A549 (cell line): ENCODE measurements at places on chromosomes 7 and 10.
A peak's percentile ranks its signal among the peaks of the same experiment; 100 is the strongest.

DNA sequence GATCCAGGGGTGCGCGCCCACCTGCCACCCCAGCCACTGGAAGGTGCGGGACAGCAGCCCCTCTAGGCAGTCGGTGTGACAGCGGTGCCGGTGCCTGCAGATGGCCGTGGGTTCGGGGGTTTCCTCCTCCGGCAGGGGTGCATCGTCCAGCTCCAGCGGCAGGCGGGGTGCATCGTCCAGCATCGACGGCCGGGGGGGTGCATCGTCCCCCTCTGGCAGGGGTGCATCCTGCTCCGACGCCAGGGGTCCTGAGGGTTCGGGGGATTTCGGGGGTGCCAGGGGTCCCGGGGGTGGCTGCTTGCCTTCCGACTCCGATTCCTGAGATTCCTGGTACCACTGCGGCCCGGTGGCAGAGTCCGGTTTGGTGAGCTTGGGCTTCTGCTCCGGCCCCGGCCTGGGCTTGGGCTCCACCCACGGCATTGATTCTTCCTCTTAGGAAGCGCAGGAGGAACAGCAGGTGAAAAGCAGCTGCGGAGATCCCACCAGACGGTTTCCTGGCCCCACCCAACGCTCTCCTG is 90.2 kb upstream of the RAB18 start:
- DNase-seq = no peak

DNA sequence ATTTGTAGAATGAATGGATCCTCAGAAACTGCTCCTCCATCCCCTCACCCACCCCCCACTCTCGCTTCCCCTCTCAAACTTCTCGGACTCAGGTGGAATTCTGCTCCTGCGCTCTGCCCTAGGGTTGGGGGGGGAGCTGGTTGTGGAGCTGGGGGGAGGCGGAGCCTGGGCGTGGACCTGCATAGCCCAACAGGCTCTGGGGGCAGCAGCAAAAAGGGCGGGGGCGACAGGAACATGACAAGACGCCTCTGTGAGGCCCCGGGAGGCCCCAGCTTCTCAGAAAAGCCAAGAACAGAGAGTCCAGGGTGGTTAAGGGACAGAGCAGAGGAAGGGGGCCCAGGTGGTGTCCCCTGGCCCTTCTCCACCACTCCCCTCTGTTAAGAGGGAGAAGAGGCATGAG is 3.5 kb downstream of the TSC22D4 start:
- DNase-seq = no peak

DNA sequence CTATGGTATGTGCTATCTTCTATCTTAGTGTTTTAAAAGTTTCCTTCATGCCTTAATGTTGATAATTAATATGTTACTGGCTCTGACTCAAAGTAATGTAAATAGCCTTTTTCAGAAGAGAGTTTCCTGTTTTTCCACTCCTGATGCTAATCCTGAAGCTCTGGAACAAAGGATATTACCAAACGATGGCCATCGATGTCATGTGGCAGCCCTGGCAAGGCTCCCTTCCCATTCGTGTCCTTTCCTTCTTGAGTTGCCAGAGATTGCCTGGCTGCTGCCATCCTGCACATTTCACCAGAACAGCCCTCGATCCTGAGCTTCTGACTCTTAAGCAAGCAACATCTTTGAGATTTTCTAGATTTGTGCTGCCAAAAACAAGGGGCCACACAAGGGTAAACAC is 46.0 kb downstream of the RNF133 start:
- no peak for DNase-seq

GRCh38 chr10:1807196-1807595 is 69.9 kb upstream of the ADARB2 start:
- DNase-seq = no peak

- no peak for DNase-seq
These were observed 735.6 kb downstream of the XPNPEP1 start for GRCh38 chr10:109187677-109188076.

GRCh38 chr10:90751107-90751997 is 106.5 kb downstream of the HTR7 start:
- peak; percentile 63 for DNase-seq

DNA sequence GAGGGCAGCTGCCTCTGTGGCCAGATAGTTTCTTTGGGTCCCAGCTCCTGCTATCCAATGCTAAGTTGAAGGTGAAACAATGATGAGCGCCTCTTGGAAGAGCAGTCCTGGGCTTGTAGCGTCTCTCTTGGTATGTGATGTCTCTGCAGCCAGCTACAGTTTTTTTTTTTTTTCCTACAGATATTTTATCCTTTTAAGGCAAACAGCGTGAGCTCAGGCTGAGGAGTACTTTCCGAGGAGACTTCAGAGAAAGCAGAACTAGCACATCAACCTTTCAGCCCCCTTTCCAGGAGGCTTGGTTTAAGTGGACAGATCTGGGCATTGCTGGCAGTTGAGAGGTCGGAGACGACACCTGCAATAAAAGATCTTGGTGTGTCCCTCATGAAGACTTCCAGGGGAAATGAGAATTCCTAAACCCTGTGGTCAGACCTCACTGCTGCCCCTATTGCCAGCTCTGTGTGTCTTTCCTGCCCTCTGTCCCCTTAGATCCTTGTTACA is 9.1 kb downstream of the PRKG1 start:
- DNase-seq = no peak

DNA sequence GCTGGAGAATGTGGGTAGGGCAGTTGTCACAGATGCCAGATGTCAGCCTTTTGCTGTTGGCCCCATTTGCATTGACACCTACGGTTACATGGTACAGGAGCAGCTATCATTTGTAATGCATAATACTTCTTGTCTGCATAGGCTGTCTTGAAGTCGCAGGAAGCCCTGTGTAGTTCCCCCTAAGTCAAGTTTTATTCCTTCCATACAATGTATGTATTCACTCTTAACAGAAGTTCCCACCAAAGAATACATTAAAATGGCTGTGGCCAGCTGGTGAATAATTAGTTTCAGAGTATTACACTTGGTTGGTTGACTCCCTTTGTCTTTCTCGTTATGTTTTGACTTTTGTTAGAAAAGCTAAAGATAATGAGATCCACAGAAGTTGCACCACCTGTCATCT is 1169.0 kb downstream of the REEP3 start:
- DNase-seq = no peak

DNA sequence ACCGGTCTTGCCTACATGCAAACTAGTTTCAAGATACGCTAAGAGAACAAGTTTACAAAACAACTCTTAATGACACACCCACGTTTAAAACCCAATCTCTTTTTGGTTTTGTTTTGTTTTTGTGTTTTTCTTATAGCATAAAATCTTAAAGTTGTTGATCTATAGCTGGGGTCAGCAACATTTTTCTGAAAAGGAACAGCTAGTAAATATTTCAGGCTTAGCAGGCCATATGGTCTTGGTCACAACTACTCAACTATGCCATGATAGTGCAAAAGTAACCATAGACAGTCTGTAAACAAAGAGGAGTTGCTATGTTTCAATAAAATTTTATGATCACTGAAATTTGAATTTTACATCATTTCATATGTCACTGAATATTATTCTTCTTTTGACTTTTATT is 327.4 kb downstream of the AGMO start:
- DNase-seq = no peak

DNA sequence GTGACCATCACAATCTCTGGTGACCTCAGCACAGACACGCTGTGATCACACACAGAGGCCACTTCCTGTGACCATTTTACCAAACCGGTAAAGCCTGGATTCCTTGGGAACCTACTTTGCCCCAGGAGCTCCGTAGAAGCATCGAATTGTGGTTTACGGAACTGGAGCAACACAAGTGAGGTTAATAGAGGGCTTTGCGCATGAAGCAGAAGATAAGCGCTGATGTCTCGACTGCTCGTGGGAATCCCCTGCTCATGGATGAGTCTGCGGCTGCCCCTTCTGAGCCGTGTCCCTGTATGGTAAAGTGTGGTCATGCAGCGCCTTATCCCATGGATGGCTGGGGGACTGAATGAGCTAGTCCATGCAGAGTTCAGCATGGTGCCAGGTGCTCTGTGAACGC is 53.6 kb downstream of the VIPR2 start:
- DNase-seq = no peak

DNA sequence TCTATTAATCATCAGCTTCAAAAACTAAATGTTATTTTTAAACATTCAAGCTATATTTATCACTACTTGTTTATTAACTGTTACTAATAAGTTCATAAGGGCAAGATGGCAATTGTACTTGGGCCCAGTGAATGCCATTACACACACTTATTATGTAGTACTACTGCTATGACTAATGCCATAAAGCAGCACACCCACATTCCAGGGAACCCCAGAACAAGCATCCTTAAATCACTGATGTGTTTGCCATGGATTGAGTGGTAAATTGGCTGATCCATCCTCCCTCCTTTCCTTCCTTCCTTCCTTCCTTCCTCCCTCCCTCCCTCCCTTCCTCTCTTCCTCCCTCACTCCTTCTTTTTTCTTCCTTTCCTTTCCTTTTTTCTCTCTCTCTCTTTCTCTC is 37.4 kb upstream of the RSU1 start:
- no peak for DNase-seq

- DNase-seq = no peak
These were observed 666 bp upstream of the YAE1 start for GRCh38 chr7:39565538-39565937.

GRCh38 chr10:15426558-15426957 is 55.5 kb upstream of the FAM171A1 start:
- DNase-seq = no peak

DNA sequence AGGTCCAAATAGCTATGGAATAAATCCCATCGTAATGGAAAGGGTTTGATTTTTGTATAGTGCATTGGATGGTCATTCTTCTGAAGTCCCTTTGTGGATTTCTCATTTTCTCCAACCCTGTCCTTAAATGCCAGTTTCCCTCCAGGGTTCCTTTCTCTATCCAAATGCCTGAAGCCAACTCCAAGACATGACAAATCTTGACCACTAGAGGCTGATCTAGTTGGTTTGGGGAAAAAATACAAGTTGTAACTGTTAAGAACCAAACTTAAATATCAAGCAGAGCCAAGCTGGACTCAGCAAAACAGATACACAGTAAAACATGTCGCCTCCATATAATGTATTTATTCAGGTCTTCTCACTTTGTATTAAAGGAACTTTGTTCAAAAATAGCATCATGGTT is 28.7 kb downstream of the FRMD4A start:
- no peak for DNase-seq

- no peak for DNase-seq
These were observed 245.0 kb downstream of the WDR37 start for GRCh38 chr10:1301143-1301542.

DNA sequence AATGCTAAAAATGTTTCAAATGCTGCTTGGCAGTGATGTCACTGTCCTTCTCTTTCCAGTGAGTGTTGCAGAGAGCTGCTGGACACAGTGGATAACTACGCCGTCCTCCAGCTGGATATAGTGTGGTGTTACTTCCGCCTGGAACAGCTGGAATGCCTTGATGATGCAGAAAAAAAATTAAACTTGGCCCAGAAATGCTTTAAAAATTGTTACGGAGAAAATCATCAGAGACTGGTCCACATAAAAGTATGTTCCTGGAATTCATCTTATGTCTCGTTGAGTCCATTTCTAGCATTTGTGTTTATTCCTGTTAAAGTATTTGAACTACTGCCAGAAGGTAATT is 25.2 kb downstream of the NUB1 start:
- DNase-seq = no peak

DNA sequence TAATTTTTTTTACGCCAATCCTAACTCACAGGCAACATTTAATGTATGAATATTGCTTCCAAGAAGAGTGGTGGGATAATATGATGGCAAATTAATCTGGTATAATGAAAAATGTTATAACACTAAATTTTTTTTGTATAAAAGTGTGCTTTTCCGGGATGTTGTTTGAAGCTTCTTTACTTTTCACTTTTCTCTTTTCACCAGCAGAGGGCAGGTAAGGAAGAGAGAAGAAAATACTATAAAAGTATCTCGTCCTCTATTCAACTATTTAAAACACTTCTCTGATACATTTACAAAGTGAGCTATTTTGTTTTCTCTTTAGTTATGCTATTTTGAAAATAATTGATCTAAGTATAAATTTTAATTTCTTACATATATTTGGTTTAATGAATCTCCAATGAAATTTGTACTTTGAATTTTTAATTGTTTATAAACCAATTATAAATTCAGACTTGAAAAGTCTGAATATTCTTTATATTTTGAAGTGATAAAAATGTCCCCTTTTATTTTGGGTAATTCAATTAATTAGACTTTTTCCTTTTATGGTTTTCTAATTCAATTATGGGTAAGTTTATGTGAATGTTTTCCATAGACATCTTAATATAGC is 20.7 kb upstream of the CFTR start:
- DNase-seq = peak; percentile 17

DNA sequence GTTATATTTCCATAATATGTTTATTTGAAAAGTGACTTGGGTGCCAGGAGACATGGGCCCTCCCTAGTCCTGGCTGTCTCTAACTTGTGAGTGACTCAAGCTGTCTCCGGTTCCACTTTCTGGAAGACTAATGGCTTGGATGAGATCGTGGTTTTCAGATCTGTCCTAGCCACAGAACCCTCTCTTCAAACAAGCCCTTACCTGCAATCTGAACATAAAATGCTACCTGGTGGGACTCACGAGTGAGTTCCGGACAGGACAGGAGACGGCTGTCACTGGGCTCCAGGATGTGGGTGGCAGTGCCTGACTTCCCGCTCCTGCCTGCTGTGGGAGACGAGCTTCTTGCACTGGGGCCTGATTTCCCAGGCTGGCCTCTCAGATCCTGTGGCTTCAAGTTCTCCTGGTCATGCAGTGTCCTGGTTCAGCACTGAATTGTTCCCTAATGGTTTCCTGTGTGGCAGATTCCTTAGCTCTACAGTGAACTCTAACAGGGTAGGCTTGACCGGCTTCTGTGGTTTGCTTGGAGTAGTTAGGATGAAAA is 26.0 kb upstream of the PFKFB3 start:
- DNase-seq = no peak

GRCh38 chr10:99548041-99548530 is 15.3 kb downstream of the NKX2-3 start:
- DNase-seq = peak; percentile 65

- no peak for DNase-seq
These were observed 507.4 kb downstream of the ANKRD7 start for GRCh38 chr7:118731854-118732253.

- peak; percentile 75 for DNase-seq
These were observed 162.9 kb downstream of the FANK1 start for GRCh38 chr10:126059076-126059826.

GRCh38 chr7:39651265-39651664 is 27.9 kb downstream of the RALA start:
- DNase-seq = no peak

- DNase-seq = no peak
These were observed 1.3 kb downstream of the NFE2L3 start for GRCh38 chr7:26153241-26153822.

DNA sequence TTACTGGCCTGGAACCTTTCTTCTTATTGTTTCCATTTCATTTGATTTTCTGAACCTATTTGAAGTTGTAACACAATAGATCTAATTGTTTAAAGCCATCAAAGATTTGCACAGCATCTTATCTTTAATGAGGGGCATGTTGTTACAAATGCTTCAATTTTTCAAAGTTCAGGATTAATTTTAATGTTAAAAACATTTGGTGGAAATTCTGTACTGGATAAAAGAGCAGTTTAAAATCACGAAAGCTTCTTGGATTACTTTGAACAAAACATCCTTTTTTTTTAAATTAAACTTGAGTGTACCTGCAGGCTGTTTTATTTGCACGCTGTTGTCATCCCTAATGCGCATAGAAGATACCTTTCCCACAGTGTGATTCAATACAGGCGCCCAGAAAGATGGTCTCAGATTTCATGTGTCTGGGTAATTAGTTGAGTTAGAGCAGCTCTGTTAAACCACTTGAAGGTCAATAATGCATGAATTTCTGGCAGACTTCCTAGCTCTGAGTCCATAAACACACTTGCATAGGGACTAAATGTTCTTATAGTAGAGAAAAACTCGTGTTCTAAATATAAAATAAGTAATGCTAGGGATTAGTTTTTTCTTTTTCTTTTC is 29.3 kb upstream of the DDX50 start:
- no peak for DNase-seq
